ENCODE measurements at places on chromosomes 2 and 18.

DNA sequence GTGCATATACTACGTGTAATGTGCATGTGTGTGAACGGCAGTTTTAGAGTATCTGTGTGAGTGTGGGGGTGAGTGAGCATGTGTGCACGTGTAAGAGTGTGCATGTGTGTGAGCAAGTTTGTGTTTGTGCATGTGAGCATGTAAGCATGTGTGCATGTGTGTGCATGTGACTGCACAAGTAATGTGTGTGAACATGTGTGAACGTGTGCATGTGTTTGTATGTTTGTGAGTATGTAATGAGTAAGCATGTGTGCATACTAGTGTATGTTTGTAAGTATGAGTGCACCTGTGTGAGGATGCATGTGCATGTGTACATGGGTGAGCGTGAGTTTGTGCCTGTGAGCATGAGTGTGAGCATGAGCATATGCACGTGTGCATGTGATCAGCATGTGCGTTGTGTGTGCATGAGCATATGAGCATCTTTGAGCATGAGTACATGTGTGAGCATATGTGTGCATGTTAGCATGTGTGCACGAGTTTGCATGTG is 90.7 kb downstream of the ZNF516 start:
- no peak for DNase-seq

DNA sequence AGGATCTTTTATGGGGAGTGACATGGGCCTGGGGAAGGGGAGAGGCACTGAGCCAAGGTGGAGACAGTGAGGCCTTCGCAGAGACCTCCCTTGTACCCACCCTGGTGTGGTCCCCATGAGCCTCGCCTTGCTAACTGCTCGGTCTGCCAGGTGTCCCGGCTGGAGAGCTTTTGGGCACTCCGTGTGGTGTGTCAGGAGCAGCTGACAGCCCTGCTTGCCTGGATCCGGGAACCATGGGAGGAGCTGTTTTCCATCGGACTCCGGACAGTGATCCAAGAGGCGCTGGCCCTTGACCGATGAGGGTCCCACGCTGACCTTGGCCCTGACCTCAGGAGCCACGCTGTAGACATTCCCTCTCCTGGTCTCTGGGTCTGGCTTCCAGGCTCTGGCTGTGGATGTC is 11.5 kb upstream of the SLC4A3 start:
- DNase-seq = no peak

GRCh38 chr18:24317370-24317769 is 80.3 kb downstream of the OSBPL1A start:
- no peak for DNase-seq

- DNase-seq = no peak
These were observed 145.7 kb upstream of the KLF7 start for GRCh38 chr2:207311316-207312005.

GRCh38 chr18:10216791-10217190 is 237.6 kb upstream of the APCDD1 start:
- no peak for DNase-seq

DNA sequence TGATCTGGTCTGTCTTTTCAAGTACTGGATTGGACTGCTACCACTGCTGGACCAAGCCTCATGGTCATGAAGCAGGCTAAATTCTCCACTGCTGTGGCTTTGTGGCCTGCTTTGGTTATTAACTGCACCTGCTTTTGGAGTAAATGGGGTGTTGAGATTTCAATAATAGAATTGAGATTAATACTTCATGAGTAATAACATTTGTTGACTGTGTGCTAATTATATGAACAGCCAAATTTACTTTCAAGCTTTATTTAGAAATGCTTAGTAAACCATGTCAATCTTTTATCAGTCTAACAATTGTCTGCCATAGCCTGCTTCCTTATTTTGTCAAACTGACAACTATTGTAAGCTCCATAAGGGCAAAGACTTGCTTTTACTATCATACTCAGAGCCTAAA is 27.4 kb upstream of the MTIF2 start:
- no peak for DNase-seq

DNA sequence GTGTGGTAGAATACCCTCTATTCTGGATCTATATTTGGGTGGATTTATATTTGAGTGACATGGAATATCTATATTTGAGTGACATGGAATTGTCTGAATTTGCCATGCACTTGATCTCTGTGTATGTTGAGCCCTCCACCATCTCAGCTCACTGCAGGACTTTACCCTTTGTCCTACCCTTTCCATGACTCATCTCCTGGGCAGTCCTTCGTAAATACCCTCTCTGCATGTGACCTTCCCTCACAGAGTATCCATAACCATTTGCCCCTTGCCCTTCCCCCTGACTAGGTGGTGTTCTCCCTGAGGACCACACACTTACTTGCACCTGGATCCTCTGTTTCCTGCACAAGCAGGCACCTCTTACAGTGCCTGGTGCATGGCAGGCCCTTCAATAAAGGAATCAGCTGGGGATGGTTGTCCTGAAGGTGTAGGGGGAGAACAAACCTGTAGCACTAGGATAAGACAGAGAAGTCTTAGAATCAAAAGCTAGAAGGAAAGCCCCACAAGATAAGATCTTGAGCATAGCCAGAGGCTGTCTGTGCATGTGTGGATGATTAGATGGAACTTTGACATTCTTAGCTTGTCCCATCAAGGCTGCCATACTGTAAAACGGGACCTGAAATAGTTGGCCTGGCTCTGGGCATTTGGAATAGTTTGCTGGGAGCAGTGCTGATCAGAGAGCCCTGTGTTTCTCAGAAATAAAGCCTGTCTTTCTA is 230.4 kb downstream of the FHOD3 start:
- DNase-seq = no peak

- DNase-seq = no peak
These were observed 79.0 kb downstream of the GCA start for GRCh38 chr2:162422894-162423293.

GRCh38 chr2:134296301-134296700 is 42.4 kb downstream of the MGAT5 start:
- DNase-seq = no peak

DNA sequence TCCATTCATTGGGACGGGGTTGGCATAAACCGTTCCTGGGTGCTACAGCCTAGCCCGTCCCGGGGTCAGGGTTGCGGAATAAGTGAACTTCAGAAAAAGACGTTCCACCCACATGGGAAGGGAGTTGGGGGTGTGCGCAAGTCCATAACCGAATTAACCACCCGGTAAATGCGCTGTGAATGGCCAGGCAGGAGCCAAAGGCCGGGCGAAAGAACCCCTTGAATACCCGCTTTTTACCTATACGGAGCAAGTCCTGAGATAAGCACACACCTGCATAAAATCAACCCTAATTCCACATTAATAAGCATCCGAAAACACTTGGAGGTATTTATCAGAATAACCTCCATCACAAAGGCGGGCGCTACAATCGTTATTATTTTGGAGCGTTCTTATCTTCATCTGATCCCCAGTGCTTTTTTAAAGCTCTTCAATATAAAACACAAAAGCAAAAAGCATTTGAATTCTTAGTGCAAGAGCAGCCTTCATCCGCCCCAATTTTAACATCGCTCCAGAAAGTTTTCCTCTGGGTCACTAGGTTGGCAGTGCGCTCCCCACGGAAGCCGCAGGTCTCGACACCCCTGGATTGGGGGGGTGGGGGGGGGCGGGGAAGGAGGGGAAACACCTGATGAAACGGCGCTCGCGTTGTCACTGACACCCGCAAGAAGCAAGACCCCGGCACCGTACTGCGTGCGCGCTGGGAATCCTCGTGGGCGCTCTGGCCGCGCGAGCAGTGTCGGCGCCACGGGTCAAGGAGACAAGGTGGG is 1.2 kb downstream of the SATB2 start:
- no peak for DNase-seq

- DNase-seq = no peak
These were observed 3.3 kb downstream of the RNF152 start for GRCh38 chr18:61889541-61889940.

GRCh38 chr2:29855924-29856639 is 65.3 kb downstream of the ALK start:
- DNase-seq = no peak

DNA sequence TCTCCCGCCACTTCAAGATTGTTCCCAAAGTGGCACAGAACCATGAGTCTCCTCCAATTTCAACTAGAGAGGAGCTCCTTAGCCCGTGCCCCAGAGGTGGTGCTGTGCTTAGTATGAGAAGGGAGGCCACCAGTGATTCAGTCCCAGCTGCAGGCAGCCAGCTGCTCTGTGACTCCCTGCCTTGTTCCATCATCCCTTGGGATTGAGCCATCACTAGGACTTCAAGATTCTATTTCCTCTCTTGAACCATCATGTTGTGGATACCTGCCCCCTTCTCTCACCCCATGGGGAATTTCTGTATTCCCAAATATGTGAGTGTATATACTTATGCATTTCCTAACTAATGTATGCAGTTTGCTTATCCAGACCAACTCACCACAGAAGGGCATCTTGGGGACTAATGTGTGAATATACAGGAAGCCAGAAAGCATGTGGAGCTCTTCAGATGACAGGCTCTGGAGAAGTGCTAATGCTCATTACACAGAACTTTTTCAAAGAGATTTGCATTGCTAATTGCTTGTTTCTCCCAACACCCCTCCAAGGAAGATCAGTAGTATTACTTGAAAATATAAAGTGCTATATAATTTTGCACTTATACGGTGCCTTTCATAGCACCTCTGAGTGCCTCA is 111.0 kb upstream of the MAP3K20 start:
- DNase-seq = no peak

DNA sequence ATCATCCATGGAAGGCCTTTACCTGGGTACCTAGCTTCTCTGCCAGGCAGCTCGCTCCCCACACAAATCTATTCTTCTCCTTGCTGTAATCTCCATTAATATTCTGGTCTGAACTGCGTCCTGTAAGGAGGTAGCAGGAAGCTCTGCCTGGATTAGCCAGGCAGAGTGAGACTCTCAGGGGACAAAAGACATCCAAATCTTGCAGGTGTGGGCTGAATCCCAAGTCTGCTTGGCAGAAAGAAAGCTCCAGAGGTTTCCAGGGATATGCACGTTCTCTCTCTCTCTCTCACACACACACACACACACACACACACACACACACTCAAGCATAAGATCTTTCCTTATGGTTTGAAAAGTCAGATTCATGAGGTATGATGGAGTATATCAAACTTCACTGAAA is 66.5 kb downstream of the THNSL2 start:
- DNase-seq = no peak

GRCh38 chr2:230737791-230738226 is 25.2 kb downstream of the CAB39 start:
- DNase-seq = no peak

- DNase-seq = peak; percentile 33
These were observed 786 bp upstream of the ZFP36L2 start for GRCh38 chr2:43226955-43227829.

DNA sequence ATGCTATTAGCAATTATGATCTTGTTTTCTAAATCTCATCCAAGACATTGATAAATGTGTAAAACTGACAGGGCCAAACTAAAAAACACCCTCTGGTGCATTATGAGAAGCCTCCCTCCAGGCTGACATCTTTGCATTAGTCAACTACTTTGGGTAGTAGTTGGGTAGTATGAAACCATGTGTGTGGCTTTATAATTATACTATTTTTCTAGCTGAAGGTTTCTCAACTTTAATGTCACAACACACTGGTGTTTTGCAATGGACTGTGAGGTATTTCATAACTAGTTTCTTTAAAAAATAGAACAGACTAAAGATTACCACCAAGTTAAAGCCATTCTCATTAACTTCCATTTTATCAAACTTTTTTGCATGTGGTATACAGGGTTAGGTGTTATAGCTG is 73.1 kb upstream of the RBMS1 start:
- no peak for DNase-seq

All from stimulated activated CD4-positive, alpha-beta T cell treated with anti-CD3 and anti-CD28 coated beads, TNF-alpha, amount 100 ng/mL, for 1 hour (primary cell).